Cardiac muscle cell (in vitro differentiated cells and primary cell): ENCODE measurements at places on chromosomes 4 and X. TPM values are rescaled to one million over a fixed set of nuclear protein-coding genes. Genes with fewer than 3 reads are reported as not detected.

DNA sequence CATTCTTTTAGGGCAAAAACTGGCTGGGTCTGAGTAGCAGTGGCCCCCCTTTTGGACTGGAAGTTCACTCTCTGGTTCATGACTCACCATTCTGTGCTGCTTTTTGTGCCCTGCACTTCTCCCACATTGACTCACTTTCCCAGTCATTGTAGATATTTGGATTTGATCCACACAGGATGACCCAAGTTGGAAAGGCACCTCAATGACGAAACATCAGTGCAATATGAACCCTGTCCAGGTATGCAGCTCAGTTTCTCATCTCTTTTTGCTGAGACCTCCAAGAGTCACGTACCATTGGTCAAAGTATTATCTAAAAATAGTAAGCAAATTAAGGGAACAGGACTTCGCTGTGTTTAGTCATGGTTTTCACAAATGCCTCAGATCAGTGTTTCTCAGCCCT, 92.7 kb downstream of the CBLL2 start:
- peak; percentile 15 for DNase-seq

Gene PNMA6F
- polyA plus RNA-seq: not detected in 2 replicates

Gene NLGN3
- polyA plus RNA-seq: 6.4 and 8.1 TPM in 2 replicates

DNA sequence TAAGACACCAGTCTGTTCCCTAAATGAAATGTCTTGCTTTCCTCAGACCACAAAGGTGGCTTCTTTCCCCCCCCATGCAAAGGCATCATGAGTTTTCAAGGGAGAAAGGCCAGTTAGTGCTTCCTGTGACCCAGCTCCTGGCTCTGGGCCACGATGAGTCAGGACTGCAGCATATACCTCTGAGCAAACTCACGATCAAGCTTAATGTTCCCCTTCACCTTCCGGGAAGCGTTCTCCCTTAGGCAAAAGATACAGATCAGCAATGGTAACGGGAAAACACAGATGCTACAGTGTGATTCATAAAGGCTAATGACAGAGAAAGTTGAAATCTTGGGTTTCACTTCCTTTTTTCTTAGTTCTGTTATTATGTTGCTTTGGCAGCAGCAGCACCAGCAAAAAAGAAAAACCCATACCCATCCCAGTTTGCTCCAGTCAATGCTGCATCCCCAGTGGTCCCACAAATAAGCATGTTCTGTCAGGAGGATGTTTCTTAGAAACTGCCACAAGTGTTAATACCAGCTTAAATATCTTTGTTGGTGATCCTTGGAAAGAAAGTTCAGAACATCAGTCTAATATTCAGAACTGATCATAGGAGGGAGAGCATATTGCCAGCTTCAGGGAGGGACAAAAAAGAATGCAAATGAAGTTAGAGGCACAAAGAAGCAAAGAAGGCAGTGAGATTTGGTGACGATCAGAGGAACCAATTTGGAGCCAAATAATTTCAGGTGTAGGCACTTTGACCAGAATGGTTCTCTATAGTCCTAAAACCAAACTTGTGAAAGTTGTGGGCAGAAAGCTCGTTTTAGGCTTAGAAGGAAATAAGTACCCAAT, 41.2 kb downstream of the LONRF3 start:
- DNase-seq: no peak

Gene ZNF185
- 9.2 and 10.8 TPM in 2 replicates for polyA plus RNA-seq

GRCh38 chr4:104429150-104429741, 65.4 kb downstream of the CXXC4 start:
- DNase-seq: no peak

DNA sequence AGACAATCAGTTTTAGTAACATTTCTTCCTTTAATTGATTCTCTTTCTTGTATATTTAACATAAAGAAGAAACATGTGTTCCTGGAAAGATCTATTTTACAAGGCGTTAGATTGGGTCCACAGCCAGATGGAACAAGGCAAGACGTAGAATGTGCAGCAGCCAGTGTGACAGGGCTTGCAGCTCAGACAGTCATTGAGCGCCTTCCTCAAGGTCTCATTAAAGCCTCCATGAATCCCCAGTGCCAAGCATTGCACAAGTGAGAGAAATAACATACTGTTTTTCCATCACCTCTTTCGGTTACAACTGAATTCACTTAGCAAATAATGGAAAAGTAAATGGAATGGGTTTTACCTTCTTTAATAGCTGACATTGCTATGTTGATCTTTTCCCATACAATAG, 292.5 kb downstream of the USP46 start:
- no peak for DNase-seq

GRCh38 chrX:38513112-38513742, 48.1 kb upstream of the TSPAN7 start:
- no peak for DNase-seq

GRCh38 chrX:28552322-28552721, 34.9 kb upstream of the IL1RAPL1 start:
- DNase-seq: no peak

Gene ZFP92
- polyA plus RNA-seq: not detected in 2 replicates

GRCh38 chrX:152647978-152648377, 10.3 kb downstream of the GABRQ start:
- no peak for DNase-seq

DNA sequence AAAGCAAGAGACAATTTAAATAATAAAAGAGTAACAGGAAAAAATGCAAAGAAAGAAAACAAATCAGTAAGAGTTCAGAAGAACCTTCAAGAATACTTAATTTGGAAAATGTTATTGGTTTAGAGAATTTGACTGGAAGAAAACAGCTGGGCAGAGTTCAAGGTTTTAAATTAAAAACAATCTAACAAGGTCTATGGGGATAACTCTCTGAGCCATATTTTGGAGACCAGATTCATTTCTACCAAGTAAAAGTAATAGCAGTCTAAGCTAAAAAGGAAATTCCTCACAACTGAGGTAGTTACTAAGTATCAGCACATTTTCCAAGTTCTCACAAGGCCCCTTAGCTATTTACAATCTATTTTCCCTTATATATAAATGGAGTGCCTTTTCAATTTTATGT, 82.4 kb upstream of the TFDP3 start:
- DNase-seq: no peak

- no peak for DNase-seq
Measured at GRCh38 chrX:131063613-131064012, 5.5 kb downstream of the ARHGAP36 start.

DNA sequence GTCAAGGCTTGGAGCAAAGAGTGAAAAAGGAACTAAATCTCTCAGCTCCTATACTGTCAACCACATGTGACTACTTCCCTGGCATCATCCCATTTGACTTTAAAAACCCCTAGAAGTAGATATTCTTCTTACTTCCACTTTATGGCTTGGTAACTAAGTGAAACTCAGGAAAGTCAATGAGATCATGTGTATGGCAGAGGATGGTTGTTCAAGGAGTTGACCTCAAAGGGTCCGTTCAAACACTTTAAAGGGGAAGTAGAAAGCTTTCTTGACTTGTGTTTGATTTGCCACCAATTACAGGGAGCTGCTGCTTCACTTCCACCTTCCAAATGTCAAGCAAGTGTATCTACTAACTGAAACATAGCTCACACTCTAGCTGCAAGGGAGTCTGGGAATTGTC, 187.2 kb downstream of the RAB28 start:
- no peak for DNase-seq

DNA sequence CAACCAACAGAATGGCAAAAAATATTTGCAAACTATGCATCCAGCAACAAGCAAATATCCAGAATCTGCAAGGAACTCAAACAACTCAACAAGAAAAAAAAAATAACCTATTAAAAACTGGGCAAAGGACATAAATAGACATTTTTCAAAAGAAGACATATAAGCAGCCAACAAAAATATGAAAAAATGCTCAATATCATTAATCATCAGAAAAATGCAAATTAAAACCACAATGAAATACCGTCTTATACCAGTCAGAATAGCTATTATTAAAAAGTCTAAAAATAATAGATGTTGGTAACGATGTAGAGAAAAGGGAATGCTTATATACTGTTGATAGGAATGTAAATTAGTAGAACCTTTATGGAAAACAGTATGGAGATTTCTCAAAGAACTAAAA, 53.4 kb downstream of the WDR19 start:
- DNase-seq: no peak

DNA sequence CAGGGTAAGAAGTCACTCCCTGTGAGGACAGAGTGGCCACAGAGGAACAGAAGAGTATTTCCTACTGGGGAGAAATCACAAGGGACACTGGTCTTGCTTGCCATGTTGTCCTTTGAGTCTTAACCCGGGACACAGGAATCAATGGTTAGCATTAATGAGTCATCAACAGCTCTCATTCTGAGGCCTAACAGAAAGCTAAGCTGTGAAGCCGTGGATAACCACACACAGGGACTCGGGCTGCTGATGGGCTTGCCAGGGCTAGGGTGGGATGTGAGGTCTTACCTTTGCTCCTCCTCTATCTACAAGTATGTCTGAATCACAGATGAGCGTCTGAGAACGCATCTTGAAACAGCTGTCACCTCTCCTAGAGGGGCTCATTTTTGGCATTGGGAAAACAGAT, 22.2 kb downstream of the HELT start:
- DNase-seq: no peak

DNA sequence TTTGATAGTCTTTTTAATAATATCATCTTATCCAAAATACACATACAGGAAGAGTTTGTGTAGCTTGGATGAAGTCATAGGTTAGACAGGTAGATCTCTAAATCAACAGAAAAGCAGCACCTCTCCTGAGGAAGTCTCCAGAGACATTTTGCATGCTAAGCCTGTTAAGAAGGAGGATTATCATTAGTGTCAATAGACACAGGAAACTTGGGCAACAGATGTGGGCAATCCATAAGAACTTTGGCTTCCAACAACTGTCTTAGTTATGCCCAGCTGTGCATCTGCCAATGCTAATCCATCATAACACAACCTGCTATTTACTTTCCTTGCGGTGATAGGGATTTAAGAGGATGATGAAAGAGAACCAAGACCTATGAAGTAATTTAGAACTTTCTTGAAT, 1052.6 kb downstream of the RPA4 start:
- DNase-seq: no peak

Gene CEP44
- 7.1 and 20.1 TPM in 2 replicates for polyA plus RNA-seq

DNA sequence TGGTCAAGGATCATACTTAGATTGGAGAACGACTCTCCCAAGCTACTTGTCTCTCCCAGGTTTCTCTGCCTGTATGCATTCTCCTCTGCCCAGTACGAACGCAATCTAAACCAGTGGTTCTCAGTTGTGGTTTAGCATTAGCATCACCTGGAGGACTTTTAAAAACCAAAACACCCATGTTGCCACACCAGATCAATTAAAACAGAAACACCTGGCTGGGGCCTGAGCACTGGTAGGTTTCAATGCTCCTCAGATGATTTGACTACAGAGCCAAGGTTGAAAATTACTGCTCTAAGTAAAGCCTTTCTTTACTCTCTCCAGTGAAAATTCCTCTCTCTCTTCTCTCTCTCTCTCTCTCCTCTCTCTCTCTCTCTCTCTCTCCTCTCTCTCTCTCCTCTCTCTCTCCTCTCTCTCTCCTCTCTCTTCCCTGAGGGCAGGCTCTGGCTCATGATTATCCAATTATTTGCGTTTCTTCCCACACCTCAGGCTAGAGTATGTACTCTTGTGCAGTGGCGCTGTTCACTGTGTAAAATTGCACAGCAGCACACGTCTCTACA, 153.7 kb upstream of the FGF13 start:
- no peak for DNase-seq

GRCh38 chr4:183984566-183984965, 79.5 kb downstream of the STOX2 start:
- no peak for DNase-seq
